ENCODE measurements at places on chromosomes 4 and X. TPM values are rescaled to one million over a fixed set of nuclear protein-coding genes. Genes with fewer than 3 reads are reported as not detected.
A peak's percentile ranks its signal among the peaks of the same experiment; 100 is the strongest.

PDE6B gene
- 0.06 TPM for total RNA-seq

GRIA3 gene
- not detected for total RNA-seq

PDZD4 gene
- total RNA-seq: 1.7 TPM

NEIL3 gene
- 13.1 TPM for total RNA-seq

CYLC1 gene
- not detected for total RNA-seq

ERVMER34-1 gene
- total RNA-seq: 0.26 TPM

CDKL2 gene
- total RNA-seq: 0.06 TPM

USP17L15 gene
- total RNA-seq: not detected

MAGEB6 gene
- total RNA-seq: not detected

ARSJ gene
- total RNA-seq: 46.1 TPM

TMEM131L gene
- total RNA-seq: 7.2 TPM

STOX2 gene
- total RNA-seq: under 0.01 TPM

MTNR1A gene
- not detected for total RNA-seq

IQCM gene
- not detected for total RNA-seq

PHOX2B gene
- not detected for total RNA-seq

GAGE1 gene
- total RNA-seq: not detected

GRCh38 chr4:79917246-79917645 lies 155.8 kb downstream of the ANTXR2 start:
- DNase-seq: peak; percentile 49

DNA sequence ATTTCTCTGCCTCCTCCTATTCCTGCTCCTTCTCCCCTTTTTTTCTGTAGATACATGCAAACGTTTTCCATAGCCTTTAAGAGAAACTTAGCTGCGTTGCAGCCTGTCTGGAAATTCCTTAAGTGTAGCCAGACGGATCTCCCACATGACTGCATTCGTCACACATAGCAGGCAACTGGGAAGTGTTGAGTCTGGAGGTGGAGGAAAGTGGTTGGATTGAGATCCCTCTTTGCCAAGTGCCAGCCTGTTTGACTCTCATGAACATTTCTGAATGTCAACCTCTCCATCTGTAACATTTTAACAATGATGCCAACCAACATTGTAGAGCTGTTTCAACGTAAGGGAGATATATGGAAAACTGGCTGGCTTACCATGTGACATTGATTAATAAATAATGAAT lies 45.1 kb upstream of the FAM9A start:
- no peak for DNase-seq

DNA sequence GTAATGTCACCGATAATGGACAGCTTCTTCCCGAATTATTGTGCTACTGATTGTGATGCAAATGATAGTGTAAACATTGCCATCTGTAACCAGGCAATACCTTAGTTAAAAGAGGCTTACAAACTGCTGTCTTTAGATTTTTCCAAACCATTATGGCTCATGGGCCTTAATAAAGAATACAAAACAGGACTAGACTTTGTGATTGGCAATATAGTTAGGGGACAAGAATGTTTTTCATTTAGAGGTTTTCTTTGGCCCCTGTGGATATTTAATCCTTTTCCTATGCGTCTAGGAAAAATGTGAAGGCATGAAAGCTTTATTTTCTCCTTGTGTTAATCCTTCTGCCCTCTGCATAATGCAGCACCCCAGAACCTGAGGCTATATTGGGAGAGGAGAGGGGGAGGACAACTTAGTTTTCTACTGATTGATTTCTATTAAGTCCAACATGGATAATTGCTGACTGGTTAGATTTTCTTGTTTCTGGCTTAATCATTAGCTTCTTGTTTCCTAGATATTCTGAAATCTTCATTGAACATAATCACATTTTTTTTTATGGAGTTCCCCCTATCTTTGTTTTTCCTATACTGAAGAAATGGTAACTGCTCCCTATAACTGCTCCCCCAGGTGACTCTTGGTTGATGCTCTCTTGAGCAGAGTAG lies 1.9 kb downstream of the PRPS1 start:
- no peak for DNase-seq

DNA sequence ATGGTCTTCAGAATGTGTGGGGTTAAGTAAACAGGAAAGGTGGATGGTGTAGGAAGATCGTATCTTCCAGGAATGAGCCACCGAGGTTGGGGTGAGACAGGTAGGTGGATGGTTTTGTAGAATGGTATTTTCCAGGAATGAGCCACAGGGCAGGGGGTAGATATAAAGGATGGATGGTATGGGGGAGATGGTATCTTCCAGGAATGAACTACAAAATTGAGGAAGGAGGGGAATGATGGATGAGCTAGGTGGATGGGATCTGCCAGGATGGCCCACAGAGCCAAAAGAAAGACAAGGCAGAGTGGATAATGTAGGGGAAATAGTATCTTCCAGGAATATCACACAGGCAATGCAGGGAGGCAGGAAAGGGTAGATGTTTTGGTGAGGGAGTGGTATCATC lies 60.0 kb downstream of the MAOA start:
- no peak for DNase-seq

GRCh38 chrX:56025872-56026571 lies 206.1 kb upstream of the KLF8 start:
- no peak for DNase-seq

- no peak for DNase-seq
Measured at GRCh38 chr4:150211799-150212445, 133.7 kb downstream of the DCLK2 start.

DNA sequence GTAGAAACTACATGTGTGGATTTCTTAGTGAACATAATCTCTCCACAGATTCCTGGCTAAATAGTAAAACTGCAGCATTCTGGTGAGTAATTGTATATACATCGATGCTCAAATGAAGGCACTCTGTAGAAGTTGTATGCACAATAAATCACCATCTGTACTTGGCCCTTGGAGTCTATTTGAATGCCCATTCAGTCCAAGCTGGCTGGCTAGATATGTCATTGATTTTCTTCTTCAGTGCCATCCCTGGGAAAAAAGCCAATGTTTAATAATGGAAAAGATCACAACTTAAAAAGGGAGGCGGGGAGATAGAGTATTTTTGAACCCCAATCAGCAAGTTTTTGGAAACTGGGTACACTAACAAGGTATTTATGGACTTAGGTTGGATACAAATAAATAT lies 381.0 kb upstream of the TEX13C start:
- DNase-seq: no peak

DNA sequence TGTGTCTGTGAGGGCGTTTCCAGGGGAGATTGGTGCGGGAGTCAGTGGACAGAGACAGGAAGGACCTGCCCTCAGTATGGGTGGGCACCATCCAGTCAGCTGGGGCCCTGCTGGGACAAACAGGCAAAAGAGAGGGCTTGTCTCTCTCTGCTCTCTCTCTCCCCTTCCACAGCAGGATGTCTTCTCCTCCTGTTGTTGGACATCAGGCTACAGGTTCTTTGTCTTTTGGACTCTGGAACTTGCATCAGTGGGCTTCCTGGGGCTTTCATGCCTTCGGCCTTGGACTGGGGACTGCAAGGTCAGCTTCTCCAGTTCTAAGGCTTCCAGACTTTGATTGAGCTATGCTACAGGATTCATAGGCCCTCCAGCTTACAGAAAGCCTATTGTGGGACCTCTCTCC lies 59.6 kb downstream of the ADGRA3 start:
- no peak for DNase-seq

GRCh38 chr4:139011225-139011950 lies 4.2 kb upstream of the NOCT start:
- DNase-seq: no peak

- no peak for DNase-seq
Measured at GRCh38 chrX:140431521-140431920, 73.3 kb downstream of the SOX3 start.

DNA sequence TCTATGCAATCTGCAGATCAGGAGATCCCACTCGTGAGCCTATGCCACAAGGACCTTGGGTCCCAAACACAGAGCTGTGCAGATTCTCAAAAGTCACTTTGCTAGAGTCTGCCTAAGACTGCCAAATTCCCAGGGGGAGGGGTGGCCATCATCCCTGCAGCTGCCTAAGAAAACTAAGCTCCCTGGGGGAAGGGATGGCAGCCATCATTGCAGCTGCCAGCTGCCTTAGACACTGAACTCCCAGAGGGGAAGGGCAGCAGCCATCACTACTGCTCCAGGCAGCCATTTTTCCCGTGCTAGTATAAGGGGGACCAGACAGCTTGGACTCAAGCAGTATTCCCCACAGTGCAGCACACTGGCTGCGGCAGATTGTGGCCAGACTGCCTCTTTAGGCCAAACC lies 156.9 kb downstream of the NKX6-1 start:
- no peak for DNase-seq

DNA sequence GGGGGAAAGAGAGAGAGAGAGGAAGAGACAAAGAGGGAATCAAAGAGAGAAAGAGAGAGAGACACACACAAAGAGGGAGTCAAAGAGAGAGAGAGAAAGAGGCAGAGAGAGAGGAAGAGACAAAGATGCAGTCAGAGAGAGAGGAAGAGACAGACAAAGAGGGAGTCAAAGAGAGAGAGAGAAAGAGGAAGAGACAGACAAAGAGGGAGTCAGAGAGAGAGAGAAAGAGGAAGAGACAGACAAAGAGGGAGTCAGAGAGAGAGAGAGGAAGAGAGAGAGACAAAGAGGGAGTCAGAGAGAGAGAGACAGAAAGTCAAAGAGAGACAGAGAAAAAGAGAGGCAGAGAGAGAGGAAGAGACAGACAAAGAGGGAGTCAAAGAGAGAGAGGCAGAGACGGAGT lies 45.5 kb downstream of the MAGEA9 start:
- no peak for DNase-seq

GRCh38 chr4:158949099-158949498 lies 153.8 kb upstream of the RAPGEF2 start:
- DNase-seq: peak; percentile 61

GRCh38 chrX:78886550-78886949 lies 58.6 kb upstream of the P2RY10 start:
- peak; percentile 23 for DNase-seq

DNA sequence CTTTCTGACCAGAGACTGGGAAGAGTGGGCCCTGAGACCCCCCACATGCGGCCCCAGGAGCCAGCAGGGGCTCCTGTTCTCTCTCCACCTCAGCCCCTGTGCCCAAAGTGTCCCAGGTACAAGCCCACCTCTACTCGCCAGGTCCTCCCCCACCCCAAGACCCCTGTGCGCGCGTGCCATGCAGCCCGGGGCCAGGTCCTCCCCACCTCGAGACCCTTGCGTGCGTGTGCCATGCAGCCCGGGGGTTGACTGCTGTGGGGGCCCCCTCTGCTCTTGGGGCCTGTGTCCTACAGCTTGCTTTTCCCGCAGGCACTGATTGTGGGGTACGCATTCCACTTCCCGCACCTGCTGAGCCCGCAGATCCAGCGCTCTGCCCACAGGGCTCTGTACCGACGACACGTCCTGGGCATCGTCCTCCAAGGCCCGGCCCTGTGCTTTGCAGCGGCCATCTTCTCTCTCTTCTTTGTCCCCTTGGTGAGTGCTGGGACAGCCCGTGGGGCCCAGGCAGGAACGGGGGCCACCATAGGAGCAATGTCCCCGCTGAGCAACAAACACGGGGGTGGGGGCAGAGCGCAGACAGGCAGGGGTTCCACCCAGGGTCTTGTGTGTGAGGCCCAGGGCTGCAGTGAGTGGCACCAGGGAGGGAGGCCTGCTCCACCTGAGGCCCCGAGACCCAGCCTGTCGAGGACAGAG lies 20.3 kb downstream of the DGKQ start:
- DNase-seq: no peak

- DNase-seq: no peak
Measured at GRCh38 chr4:153973942-153974341, 185.1 kb upstream of the SFRP2 start.

DNA sequence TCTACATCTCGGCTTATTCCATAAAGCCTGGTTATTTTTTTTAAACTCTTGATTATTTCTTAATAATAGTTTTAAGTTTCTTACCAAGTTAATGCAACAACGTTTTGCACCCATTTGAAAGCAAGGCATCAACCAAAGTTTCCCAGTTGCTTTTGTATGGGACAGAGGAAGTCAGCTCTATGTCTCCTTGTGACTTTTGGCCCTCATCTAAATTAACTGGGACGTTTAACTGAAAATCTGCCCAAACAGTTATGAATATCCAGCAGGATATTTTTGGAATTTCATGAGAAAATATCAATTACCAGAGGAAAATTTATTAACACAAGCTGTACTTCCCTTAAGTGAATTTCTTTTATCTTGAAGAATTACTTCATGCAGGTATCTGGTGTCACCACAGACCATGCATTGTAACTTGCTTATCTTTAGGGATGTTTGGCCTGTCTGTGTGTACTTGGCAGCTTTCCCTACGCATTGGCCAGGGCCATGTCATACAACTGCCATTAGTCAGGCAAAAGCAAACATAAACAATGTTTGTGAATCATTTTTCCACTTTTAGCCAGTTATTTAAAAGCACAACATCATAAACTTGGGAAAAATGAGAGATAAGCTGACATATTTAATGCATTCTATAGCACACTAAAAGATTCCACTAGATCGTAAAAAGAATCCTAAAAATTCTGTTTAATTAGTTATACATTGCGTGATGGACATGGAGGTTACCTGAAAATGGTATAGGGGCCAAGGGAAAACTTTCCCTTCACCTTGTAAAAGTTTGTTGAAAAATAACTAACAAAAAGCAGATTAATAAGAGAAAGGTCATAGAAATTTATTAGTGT lies 101.4 kb upstream of the PDE5A start:
- peak; percentile 87 for DNase-seq

- DNase-seq: peak; percentile 34
Measured at GRCh38 chr4:176498617-176499256, 179.0 kb downstream of the SPCS3 start.

GRCh38 chrX:106168107-106168506 lies at the start of gene PWWP3B:
TSS of gene PWWP3B (plus strand) at chrX:106168305. CDS start at chrX:106205433, 37,128 bp downstream.
- DNase-seq: peak; percentile 39

- no peak for DNase-seq
Measured at GRCh38 chr4:2947926-2948325, 15.3 kb downstream of the NOP14 start.

DNA sequence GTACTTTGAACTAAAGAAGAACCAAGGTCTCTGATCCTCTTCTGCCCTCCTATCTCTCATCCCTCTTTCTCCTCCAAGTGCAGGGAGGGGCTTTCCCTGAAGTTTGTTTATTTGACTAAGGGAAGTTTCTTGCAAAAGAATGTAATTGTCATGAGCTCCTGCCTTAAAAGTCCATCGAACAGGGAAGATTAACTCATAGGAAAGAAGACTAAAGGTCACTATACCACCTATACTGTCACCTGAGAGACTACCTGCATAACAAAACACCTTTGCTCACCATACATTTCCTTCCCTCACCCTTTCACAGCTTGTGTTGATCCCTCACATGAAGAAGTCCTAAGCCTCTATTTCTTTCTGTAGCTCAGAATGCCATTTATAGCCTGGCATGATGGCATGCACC lies 59.4 kb upstream of the C4orf54 start:
- DNase-seq: no peak

DNA sequence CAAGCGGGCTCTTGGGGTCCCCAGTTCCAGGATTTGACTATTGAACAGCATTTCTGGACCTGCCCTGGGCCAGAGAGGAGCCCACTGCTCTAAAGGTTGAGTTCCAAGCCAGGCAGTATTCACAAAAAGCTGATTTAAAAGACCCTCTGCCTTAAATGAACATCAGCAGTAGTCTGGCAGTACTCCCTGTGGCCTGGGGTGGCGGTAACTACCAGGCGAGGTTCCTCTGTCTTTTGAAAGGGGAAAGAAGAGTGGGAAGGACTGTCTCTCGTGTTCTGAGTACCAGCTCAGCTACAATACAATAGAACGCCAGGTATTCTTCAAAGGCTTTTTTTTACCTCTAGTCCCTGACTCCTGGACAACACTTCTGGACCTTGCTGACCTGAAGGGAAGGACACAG lies 456.4 kb upstream of the TEX13C start:
- DNase-seq: no peak

GRCh38 chr4:102500352-102500695 lies 835 bp upstream of the NFKB1 start:
- DNase-seq: peak; percentile 26

Data from LHCN-M2 (cell line).